Astrocyte (in vitro differentiated cells and primary cell): ENCODE measurements at places on chromosomes 7 and 10. TPM values are rescaled to one million over a fixed set of nuclear protein-coding genes. Genes with fewer than 3 reads are reported as not detected.

DNA sequence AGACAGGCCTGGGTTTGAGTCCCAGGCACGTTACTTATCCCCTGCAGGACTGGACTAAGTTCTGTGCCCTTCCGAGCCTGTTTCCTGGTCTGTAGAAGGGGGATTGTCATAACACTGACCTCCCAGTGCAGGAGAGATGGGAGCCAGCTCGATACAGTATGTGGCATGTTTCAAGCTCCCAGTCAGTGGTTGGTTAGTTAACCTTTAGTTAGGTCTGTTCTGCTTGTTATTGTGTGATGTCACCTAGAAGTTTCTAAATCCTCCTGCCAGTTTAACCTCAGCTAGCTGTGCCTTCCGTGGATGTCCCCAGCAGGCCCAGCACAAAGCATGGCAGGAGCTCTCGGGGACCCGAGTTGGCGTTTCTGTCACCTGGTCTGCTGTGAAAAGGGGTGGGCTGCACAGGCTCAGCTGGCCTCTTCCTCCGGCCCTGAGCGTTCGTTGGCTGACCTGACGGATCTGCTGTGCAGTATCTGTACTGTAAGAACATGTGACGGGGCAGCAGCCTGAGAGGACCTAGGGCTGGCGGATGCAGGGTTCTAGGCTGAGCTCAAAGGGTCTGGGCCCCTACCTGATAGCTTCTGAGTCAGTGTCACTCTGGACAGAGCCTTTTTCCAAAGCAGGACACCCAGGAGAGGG, 53.0 kb downstream of the SPOCK2 start:
- DNase-seq = no peak

DNA sequence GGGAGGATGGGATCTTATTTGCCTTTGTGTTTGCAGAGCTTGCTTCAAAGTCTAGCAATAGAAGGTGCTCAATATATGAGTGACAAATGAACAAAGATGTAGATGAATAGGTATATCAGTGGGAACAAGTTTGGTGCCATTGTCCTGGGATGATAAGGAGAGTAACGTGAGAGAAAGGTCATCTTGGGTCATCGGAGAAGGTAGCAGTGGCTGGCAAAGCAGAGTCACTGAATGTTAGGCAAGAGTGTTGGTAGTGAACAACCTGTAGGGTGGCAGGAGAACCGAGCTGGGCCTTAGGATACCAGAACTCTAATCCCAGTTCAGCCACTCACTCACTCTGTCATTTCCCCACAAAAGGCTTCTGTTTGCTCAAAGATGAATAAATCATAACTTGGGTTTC, 87.2 kb downstream of the CCDC71L start:
- DNase-seq = no peak

- no peak for DNase-seq
Observed at GRCh38 chr7:91030680-91031380, 233.4 kb upstream of the FZD1 start.

MOGAT3 gene
- not detected in 2 replicates for total RNA-seq

DNA sequence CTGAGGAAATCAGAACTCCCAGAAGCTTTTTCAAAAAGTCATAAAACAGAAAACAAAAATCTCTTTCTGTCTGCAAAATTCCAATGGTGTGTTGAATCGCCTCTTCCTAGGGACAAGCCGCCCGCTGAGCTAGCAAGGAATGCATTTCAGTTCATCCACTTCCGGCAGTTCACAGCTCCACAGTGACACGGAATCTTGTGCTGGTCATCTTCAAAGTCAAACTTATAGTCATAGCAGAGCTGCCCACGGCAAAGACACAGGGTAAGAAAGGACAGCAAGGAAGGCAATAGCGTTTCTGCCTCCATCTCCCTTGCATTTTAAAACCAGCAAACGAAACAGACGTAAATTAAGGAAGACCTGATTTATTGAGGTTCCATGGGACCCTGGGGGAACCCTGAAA, 111.2 kb downstream of the GALNT11 start:
- DNase-seq = peak; percentile 60

GRCh38 chr10:3963191-3963673, 178.2 kb upstream of the KLF6 start:
- no peak for DNase-seq

DNA sequence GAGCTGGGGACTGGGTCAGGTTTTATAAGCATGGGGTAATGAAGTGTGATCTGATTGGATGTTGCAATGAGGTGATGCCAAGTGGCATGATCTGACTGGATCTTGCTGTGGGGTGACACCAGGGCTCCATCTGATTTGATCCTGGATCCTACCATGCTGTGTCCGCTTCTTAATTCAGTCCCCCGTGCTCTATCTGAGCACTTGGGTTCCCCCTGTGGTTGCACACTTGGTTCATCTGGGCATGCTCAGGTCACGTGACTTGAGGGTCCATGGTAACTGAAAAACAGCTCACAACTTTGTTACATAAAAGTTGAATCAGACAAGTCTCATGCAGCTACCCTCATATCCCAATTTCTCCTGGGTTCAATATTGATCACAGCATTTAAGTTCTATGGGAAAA, 448.6 kb upstream of the NRP1 start:
- no peak for DNase-seq

DNA sequence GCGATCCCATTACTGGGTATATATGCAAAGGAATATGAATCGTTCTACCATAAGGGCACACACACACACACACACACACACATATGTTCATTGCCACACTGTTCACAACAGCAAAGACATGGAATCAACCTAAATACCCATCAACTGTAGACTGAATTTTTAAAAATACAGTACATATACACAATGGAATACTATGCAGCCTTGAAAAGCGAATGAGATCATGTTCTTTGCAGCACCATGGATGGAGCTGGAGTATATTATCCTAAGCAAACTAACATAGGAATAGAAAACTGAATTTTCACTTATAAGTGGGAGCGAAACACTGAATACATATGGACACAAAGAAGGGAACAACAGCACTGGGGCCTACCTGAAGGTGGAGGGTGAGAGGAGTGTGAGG, 72.5 kb downstream of the MARCHF5 start:
- DNase-seq = no peak

TEX36 gene
- total RNA-seq = not detected in 2 replicates

DNA sequence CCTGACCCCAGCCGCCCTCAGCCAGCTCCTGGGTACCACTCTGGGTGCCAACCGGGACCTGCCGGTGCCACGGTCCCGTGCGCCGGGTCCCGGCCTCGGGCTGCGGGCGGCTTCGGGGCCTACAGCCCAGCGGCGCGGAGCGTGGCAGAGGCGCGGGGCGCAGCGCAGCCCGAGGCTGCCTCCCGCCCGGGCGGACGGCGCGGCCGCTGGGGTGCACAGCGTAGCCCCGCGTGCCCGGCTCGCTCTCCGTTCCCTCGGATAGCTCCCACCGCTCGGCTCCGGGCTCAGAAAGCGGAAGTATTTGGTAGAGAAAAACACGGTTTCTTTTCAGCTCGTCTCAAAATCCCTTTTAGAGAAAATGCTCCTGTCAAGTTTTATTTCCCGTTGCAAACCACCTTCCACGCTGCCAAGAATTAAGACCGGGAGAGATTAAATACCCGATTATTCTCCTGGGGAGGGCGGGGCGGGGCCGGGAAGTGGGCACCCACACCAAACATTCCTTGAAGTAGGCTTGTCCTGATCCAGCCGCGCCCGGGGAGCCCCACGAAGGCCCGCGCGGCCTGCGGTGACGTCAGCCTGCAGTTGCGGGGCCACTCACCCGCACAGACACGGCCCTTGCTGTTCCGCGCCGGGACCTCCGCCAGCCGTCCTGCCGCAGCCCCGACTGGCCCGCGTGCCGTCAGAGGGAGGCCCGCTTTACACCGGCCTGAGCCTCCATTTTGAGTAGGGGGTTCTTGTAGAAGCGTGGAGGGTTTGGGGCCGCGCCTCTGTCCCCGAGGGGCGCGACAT, 7.2 kb downstream of the HOXA13 start:
- DNase-seq = no peak

- DNase-seq = no peak
Observed at GRCh38 chr7:30648744-30649540, 33.3 kb downstream of the CRHR2 start.

DNA sequence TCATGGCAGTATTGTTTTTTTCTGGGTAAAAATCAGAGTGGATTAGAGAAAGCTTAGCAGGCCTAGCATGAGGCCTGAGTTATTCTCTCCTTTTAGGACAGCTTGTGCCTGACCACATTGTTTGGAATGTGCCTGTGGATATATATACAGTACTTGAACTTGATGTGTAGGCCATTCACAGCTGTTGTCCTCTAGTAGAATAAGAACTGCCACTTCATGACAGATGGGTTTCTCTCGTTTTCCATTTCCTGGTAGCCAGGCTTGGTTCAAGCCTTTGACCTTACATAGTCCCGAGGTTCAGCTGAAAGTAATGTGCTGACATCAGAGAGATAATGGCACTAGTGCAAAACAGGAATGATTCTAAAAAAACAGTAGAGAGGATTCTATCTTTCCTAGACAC, 473.9 kb downstream of the AUTS2 start:
- peak; percentile 88 for DNase-seq

- DNase-seq = no peak
Observed at GRCh38 chr7:80552031-80552694, 40.3 kb upstream of the GNAT3 start.

PLXNA4 gene
- total RNA-seq = 3.3 and 4.3 TPM in 2 replicates

DNA sequence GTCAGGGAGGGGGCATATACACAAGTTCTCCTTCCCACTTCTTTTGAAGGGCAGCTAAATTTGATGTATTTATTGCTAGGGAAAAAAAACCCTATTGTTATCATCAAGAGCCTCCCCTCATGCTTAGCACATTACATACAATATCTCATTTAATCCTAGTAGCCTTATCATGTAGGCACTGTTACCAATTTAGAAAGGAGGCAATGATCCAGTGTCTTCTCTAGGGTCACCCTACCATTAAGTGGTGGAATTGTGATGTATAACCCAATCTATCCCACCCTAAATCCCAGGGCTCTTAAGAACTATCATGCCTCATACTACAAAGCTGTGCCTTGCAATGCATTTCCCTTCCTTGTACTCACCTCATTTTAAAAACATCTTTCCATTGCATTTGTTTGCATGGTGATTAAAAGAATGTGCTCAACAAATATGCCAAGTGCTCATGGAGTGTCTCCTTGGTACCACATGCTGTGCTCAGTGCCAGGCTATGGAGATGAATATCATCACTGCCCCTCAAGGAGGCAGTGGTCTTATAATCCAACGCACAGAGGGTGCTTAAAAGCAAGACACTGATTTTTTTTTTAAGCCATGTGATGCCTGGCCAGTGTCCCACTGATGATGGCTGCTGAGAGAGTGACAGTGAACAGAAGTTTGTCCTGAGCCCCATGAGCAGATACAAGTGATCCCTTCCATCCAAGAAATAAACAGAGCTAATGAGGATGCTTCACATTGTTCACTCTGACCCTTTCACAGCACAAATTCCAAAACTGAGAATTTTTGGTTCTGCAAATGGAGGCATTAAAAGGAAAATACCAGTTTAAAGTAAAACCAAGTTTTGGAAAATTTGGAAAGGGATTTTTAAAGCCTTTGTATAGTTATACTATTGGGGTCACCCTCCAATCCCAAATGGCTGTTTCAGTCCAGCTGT, 98.2 kb downstream of the SORBS1 start:
- DNase-seq = no peak

GCC1 gene
- 28.8 and 32.0 TPM in 2 replicates for total RNA-seq

MACROH2A2 gene
- 25.5 and 25.6 TPM in 2 replicates for total RNA-seq

- DNase-seq = no peak
Observed at GRCh38 chr7:72753781-72754180, 74.2 kb downstream of the TYW1B start.

ZNF862 gene
- total RNA-seq = 11.0 and 13.2 TPM in 2 replicates

GRCh38 chr7:43653891-43654504, 71.1 kb downstream of the STK17A start:
- DNase-seq = peak; percentile 56

CYCS gene
- total RNA-seq = 118 and 143 TPM in 2 replicates

BTBD16 gene
- 0.26 TPM in 1 of 2 replicates, not detected in the other for total RNA-seq

ADAM22 gene
- 1.5 and 2.2 TPM in 2 replicates for total RNA-seq

EN2 gene
- total RNA-seq = not detected in 2 replicates

SLC4A2 gene
- 302 and 351 TPM in 2 replicates for total RNA-seq

STEAP1B gene
- total RNA-seq = 1.1 and 1.3 TPM in 2 replicates

ELFN1 gene
- 18.0 and 19.7 TPM in 2 replicates for total RNA-seq

GRCh38 chr7:87075671-87076404, 16.4 kb upstream of the ELAPOR2 start:
- no peak for DNase-seq

CCT6A gene
- 160 and 180 TPM in 2 replicates for total RNA-seq

DNA sequence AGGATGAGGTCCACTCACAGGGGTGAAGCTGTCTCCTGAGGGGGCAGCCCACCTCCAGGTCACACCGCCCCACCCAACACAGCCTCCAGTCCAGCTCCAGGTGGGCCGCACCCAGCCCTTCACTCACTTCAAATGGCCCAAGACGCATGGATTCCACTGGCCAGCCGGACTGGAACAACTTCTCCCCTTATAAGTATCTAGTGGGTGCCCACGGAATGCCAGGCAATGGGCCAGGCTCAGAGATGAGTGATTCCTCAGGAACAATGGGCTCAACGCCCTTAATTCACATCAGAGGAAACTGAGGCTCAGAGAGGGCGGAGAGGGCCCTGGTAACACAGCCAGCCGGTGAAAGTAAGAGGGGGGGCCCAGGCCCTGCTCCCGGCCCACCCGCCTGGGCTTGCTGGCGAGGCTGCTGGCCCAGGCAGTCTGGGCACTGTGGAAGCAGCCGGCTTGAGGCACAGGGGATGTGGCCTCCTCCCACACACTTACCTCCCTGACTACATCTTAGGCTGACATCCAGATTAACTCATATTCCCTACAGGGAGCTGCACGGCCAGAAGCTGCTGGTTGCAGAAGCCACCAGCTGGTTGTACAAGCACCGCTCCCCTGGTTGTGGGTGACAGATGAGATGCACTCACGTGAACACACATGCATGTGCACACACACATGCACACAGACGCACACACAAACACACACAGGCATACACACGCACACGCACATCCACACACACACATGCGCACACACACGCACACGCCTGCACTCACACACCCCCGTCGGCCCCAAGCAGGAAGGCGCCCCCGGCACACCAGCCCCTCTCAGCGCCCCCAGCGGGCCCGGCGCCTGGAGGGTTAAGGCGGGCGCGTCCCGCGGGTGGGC, 1.0 kb upstream of the FAM20C start:
- peak; percentile 93 for DNase-seq

DNA sequence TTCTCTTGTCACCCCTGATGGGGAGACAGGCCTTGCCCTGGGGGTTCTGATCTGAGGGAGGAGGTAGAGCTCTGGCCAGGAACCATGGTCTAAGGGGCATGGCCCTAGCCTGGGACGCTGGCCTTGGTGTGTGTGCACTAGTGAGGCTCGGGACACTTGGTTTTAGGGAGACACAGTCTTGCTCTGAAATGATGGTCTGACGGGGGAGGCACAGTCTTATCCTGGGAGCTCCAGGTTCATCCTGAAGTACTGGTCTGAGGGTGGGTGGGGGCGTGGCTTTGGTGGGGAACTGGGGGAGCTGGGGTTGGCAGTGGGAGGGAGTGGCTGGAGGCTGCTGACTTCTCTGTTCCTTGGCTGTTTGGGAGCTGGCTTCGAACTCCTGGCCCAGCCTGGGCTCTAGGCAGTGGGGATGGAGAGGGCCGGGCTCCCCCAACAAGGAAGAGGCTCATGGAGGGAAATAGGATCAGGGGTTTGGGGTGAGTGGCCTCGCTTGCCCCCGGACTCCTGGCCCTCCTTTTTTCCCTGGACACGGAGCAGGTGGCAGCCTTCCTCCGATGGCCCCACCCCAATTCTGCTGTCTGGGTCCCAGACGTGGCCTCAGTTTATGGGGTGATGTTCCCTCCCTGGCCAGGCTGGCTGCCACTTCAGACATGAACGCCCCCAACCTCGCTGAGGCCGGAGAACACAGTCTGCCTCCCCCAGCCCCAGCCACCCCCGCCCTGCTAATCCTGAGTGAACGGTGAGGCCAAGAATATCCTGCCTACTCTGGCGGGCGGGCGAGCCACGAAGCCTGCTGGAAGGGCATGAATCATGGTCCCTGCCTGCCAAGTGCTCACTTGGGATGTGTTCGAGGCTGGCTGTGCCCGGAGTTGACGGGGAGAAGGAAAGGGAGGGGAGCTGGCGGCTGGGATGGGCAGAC, 43.5 kb downstream of the TMEM270 start:
- peak; percentile 32 for DNase-seq
